LHCN-M2 (cell line): ENCODE measurements at places on chromosomes 7 and 10. TPM values are rescaled to one million over a fixed set of nuclear protein-coding genes. Genes with fewer than 3 reads are reported as not detected.
A peak's percentile ranks its signal among the peaks of the same experiment; 100 is the strongest.

GRCh38 chr7:70673778-70674570 lies 458.0 kb upstream of the GALNT17 start:
- no peak for DNase-seq

DNA sequence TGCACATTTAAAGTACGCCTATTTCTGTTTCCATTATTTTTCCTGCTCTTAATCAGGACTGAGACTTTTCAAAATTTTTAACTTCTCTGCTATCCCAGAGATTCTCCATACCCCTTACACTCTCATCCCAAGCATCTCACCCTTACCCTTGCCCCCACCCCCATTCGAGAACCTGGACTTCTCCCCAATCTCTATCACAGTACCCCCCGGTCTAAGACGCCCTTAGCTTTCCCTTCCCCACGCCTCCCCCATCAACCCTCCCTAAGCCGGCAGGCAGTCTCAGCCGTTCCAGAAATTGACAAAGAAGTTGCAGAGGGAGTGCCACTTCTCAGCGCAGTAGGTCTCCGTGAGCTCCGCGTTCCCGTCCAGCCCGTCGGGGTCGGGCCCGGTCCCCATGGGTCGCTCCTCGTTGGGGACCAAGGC lies 1.4 kb downstream of the FGFBP3 start:
- no peak for DNase-seq

DNA sequence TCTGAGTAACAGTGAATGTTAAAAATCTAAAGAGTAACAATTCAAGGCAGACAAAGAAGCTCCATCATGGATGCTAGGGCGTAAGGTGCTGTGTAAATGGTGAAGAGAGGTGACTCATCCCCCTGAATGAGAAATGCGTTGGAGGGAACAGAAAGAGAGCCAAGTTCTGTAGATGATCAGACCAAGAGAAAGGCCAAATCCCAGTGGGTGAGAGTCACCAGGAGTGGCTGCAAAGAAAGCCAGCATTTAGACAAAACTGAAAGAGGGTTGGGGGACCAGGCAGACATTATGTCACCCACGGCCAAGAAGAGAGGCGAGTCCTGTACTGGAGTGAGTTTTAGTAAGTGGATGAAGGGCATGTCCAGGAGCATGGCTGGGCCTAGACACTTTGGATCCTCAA lies 153.1 kb downstream of the TRIL start:
- peak; percentile 66 for DNase-seq

- DNase-seq = no peak
These were observed 441.0 kb upstream of the NPVF start for GRCh38 chr7:25669281-25669781.

DNA sequence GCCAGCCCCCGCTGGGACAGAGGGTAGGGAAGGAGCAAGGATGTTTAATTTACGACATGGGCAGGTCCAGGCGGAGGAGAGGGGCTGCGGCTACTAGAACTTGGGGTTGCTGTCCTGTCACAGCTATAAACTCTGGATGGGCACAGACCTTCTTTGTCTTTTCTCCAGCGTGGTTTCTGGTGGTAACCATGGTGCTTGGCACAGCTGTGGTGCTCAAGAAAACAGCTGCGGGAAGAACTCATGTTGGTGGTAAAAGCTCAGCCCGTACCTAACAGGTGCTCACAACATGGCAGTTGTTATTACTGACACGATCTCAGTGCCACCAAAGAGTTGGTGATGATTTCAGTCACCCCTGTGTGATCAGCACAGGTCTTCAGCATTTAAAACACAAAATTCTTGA lies 13.8 kb downstream of the BAIAP2L1 start:
- DNase-seq = peak; percentile 95

DNA sequence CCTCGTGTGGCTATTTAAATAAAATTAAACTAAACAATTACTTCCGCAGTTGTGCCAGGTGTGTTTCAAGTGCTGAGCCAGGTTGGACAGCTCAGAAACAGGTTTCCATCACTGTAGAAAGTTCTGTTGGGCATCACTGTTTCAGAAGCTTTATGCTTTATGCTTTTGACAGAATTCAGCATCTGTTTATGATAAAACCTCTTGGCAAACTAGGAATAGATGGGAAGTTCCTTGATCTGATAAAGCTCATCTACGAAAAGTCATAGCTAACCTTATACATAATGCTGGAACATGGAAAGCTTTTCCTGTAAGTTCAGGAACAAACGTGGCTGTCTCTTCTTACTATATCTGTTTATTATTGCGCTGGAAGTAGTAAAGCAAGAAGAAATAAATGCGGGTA lies 143.4 kb downstream of the DOCK1 start:
- DNase-seq = no peak

DNA sequence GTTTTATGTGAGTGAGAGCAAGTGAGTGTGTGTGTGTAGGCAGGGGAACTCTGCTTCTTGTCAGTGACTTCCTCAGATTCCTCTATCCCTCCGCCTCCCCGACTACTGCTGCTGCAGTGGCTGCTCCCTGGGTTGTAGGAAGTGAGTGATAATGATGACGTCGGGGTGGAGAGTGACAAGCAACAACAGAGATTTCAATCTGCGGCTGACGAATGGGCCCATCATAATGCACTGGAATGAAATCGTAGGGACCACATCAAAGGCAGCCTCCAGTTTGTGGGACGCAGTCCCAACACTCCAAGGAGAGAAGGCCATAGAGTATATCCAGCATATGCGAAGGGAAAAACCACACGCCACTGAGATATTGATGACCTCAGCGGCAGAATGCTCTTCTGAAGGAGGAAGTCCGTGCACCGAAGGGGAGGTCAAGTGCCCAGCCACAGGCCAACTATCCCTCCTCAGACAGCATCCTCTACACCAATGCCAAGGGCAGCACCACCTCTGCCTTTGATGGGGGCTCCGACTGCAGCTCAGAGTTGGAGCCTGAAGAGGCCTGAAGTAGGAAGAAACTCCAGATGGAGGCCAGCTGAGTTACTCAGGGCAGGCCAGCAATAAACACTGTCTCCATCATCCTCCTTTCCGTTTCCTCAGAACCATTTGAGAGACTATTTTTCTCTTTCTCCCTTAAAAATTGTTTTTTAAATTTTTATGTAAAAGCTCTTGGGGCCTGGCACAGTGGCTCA lies 11.3 kb upstream of the STMP1 start:
- no peak for DNase-seq

DNA sequence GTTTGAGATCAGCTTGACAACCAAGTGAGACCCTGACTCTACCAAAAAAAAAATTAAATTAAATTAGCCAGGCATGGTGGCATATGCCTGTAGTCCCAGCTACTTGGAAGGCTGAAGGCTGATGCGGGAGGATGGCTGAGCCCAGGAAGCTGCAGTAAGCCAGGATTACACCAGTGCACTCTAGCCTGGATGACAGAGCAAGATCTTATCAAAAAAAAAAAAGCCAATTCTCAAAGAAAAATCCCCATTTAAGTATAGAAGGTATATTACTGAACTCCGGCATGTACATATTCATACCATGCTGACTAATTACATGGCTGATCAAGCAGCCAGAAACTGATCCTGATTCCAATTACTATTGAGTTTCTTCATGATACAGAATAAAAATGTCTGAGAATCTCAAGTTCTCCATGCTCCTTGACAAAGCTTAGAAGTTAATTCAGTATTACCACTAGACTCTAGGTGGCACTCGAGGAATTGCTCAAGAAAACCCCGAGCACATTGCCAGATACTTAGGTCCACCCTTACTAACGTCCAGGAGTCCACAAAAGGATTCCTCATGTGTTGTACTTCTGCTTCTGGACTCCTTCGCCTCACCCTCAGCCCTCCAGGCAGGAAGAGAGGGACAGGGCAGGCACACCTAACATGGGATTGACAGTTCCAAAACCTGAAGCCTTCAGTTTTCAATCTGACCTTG lies 148.9 kb downstream of the PARD3 start:
- DNase-seq = peak; percentile 85

DNA sequence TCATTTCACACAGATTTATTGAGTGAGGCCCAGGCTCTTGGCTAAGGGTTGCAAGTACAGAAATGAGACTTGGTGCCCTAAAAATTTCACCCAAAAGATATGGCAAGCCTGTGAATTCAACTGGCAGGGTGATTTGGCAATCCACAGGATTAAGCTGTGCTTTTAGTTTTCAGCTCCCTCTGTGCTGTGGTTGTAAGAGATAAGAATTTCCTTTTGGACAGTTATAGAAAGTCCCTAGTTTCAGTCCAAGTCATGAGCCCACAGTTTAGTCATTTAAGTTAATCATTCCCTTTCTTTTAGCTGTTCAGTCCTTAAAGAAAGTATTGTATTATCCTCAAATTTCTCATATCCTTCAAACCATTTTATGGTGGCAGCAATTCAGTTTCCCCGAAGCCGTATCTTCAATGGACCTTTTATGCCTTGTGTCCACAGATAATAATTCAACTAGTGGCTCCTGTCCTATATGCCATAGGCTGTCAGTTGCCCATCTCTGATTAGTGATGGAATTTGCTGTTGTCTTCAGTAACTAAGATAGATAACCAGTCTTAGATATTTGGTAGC lies 73.4 kb upstream of the NAMPT start:
- DNase-seq = no peak

The TRIP6 gene
- 224 and 232 TPM in 2 replicates for total RNA-seq

The C10orf90 gene
- 1.0 and 2.7 TPM in 2 replicates for total RNA-seq
